HFF-Myc (cell line): ENCODE measurements at places on chromosomes 16 and 17.
A peak's percentile ranks its signal among the peaks of the same experiment; 100 is the strongest.

DNA sequence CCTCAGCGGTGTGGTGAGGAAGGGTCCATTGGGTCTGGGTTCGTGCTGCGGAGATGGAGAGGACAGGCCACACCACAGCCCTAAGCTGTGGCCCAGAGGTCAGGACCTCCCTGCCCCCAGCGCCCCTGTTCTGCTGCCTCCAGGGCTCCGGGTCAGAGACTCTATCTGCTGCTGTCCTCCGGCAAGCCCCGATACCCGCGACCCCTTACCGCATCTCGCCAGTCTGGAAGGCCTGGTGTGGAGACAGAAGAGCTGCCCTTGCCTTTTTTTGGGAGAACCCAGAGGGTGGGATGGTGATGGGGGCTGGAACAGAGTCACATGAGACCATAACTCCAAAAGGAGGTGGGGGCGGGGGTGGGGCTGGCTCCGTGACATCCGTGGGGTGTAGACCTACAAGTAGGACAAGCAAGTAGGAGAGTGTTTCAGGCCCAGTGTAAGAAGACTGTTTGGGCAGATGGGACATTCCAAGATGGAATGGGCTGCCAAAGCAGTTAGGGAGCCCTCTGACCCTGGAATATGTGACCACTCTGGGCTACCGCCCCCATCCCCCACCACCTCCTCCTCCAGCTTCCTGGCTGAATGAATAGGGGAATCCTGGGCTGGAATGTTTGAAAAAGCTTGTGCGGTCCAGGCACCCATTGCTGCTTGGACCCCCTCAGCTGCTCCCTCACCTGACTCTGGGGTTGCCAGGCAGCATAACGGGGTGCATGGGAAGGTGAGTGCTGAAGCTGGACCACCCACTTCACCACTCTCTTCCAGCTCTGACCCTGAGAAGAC is 1.4 kb downstream of the XYLT2 start:
- DNase-seq = no peak

- no peak for DNase-seq
Observed at GRCh38 chr16:67641779-67642708, 2.9 kb upstream of the CARMIL2 start.

- no peak for DNase-seq
Observed at GRCh38 chr16:27334838-27335237, 21.1 kb downstream of the IL4R start.

GRCh38 chr17:41060052-41060604 is at the start of gene KRTAP2-3:
Gene KRTAP2-3 (minus strand): TSS chr17:41060114. CDS start chr17:41060050, 64 bp downstream.
- peak; percentile 78 for DNase-seq

- no peak for DNase-seq
Observed at GRCh38 chr16:84085773-84086172, 31.0 kb downstream of the MBTPS1 start.

DNA sequence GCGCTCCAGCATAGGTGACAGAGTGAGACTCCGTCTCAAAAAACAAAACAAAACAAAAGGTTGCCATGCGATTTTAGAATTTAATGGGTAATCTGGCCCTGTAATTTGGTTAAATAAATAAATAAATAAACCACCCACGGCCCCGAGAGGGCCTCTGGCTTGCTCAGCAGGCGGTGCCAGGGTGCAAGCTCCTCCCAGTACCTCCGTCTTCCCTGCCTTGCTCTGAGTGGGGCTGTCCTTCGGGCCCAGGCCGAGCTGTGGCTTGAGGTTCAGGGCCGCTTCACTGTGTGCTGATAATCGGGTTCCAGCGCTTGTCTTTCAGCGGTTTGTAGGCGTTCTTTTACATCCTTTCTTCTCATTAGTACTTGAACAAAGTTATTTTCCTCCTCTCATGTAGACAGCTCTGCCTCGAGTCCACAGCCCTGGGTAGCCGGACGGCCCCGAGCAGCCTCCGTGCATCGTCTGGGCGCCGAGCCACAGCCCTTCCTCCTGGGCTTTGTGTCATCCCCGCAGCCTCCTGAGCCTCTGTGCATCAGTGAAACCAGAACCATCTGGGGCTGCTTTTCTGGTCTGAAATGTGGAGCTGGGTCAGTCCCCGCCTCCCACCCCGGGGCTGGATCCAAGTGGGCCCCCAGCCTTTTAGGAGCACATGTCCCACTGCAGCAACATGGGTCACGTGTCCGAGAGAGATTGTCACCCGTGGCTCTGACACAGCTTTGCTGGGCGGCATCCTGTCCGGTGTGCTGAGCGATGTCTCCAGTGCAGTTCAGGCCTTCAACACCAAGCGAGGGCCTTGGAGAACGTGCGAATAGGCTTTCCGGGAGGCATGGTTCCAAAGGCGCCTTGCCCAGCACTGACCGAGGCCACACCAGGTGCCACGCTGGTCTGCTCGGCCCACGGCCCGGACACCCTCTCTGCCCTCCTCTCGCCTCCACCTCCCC is 157.4 kb upstream of the CHMP6 start:
- peak; percentile 80 for DNase-seq

GRCh38 chr17:57750895-57751294 is 5.8 kb upstream of the CCDC182 start:
- DNase-seq = no peak

DNA sequence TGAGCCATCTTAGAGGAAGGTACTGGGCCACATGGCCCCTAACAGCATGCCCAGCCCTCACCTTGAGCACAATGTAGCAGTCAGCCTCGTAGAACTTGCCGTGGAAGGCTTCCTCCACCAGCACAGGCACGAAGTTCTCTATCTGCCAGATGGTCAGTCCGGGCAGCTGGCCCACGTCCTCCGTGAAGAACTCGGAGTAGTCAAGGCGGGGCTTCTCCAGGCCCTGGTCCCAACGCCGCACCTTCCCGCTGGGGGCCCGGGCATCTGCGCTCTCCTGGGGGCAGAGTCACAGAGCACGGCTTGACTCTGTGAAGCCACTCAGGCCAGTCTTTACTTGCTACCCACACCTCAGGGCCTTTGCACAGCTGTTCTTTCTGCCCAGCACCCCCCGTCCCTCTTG is 7.3 kb downstream of the FLII start:
- no peak for DNase-seq

DNA sequence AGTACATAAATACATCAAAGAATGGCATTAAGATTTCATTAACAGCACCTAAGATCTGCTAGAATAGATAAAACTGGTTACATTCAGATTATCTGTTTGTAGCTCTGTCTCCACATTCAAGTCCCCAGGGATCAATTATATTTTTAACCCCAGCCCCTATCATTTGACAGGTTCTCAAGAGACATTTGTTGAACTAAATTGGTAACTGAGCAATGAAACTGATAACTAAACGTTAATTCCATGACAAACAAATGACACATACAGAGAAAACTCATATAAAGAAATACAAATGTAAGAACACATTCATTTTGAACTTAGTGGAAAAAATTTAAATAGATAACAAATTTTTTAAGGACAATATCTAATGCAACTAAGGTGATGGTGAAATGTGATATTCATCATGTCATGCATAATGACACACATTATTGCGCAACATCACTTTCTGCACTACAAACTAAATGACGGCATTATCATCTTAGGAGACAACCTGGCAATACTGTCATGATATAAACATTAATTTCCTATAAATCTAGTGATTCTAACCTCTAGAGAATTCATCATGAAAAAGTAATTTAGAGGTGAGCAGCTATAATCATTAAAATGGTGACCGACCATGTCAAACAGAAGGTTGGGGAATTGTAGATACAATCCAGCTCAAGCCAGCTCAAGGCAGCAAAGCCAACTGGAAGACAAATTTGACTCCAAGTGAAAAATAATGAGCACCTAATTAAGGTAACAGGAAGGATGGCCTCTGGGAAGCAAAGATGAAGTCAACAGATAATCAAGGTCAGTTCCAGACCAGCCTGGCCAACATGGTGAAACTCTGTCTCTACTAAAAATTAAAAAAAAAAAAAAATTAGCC is 9.5 kb downstream of the ARHGAP17 start:
- no peak for DNase-seq

DNA sequence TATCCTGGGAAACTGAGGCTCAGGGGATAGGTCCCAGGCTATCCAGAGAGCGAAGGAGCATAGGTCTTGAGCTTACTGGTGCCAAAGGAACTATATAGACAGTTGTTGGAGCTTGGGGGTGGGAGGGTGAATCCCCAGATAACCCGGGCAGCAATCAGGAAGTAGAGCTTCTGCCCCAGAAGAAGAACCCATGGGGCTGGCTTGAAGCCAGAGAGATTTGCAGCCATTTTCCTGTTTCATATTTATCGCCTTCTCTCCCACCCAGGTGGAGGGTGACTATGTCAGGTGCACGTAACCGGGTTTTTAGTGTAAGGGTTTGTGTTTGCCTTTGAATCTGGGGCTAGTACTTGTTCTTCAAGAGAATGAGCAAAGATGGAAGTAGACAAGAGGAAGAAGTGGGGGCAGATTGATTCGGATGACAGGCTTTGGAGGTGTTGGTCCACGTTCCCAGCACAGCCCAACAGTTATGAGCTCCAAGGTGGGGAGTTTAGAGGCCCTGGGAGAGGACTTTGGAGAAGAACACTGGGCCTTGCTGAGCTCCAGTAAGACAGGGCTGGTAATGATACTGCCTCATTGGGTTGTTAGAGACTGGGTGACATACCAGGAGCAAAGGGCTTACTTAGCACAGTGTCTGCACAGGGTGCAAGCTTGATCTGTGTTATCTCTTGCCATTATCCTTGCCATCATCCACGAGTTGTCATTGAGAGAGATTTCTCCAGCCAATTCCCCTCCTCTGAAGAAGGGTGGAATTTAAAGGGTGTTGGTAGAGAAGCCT is 145.6 kb downstream of the CCDC182 start:
- DNase-seq = no peak

DNA sequence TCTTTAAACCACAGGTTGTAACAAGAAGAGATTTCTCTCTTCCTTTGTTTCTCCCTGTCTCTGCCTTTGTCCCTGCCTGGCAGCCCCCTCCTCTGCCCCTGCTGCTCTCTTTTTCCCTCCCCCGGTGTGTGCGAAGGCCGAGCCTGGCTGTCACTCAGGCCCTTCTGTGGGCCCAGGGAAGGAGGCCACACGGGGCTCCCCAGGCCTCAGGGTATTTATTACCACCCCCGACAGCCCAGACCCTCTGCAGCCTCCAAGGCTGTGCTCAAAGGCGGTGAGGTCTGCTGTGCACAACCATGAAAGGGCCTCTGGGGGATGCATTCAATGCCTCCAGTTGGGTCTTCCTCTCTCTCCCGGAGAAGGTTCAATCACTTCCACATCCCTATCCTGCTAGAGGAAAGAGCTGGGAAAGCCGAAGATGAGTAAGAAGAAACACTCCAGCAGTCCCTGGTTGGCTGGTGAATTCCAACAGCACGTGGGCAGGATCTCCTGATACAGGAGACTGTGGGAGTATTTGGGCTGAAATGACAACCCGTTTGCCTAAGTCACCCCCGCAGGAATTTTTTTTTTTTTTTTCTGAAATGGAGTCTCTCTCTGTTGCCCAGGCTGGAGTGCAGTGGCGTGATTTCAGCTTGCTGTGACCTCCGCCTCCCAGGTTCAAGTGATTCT is 34.2 kb downstream of the ZNF423 start:
- DNase-seq = no peak

GRCh38 chr16:80996688-80997138 is 10.0 kb downstream of the CMC2 start:
- no peak for DNase-seq

GRCh38 chr17:67605256-67605912 is 112.4 kb upstream of the NOL11 start:
- DNase-seq = no peak

GRCh38 chr16:57611181-57611580 is 17.2 kb upstream of the ADGRG1 start:
- no peak for DNase-seq

DNA sequence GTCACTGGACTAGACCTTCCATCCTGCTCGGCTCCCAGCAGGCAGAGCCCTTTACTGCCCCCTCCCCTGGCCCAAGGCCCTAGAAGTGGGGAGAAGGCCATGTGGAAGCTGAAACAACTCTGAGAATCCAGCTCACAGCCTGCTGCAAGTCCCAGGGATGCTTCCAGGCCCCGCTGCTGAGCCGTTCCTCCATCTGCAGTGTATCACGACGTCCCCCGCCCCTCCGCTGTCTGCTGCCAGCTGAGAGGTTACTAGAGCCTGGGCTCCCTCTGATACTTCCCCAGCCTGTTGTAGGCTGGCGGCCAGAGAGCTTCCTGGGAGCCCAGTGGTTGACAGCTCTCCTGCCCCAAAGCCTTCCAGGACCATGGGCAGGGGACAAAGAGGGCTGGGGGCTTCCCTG is 118.2 kb downstream of the MGAT5B start:
- DNase-seq = no peak

DNA sequence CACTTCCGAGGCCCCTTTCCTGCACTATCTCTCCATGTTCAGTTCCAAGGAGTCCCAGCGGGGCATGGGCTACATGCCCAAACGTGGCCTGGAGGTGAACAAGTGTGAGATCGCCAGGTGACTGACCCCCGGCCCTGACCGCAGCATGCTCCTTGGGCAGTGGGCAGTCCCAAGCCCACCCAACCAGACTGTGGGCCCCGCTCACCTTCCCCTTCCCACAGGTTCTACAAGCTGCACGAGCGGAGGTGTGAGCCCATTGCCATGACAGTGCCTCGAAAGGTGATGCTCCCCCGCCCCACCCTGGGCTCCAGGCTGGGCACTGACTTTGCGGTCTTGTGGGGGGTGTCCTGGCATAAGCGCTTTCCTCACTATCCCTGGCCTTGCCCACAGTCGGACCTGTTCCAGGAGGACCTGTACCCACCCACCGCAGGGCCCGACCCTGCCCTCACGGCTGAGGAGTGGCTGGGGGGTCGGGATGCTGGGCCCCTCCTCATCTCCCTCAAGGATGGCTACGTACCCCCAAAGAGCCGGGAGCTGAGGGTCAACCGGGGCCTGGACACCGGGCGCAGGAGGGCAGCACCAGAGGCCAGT is 4.7 kb downstream of the CORO1A start:
- DNase-seq = no peak

DNA sequence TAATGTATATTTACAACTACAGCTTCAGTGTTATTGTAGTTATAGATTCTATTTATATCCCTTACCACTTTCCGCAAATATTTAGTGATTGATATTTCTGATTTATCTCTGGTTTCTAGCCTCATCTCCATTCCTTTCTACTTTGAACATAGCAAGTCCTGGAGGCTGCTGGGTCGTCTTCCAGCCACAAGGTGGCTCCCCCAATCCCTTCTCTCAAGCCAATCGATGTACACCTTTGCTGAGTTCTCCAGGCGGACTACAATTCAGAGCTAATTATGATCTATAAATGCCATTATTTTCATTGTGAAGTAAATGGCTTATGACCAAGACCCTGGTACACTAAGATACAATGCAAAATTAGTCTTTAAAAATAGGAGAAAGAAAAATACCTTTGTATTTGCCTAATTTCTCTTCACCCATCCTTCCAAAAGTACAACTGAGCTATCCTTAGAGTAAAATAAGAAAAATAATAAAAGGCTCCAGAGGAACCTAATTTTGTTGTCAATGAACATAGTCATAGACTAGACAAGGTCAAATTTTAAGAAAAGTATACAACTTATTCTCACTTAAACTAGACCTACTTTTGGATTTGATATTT is 122.1 kb downstream of the SKAP1 start:
- peak; percentile 9 for DNase-seq
